Hepatocyte (in vitro differentiated cells): ENCODE measurements at places on chromosomes 11 and 22.
A peak's percentile ranks its signal among the peaks of the same experiment; 100 is the strongest.

GRCh38 chr11:107951155-107951554 lies 22.9 kb downstream of the RAB39A start:
- DNase-seq: no peak

- no peak for DNase-seq
Measured at GRCh38 chr22:37378642-37379058, 48.6 kb downstream of the ELFN2 start.

- DNase-seq: no peak
Measured at GRCh38 chr22:45516163-45516562, 13.5 kb downstream of the FBLN1 start.

- no peak for DNase-seq
Measured at GRCh38 chr11:14331476-14332136, 27.4 kb downstream of the RRAS2 start.

GRCh38 chr11:11502263-11502861 lies 119.4 kb downstream of the GALNT18 start:
- peak; percentile 19 for DNase-seq

DNA sequence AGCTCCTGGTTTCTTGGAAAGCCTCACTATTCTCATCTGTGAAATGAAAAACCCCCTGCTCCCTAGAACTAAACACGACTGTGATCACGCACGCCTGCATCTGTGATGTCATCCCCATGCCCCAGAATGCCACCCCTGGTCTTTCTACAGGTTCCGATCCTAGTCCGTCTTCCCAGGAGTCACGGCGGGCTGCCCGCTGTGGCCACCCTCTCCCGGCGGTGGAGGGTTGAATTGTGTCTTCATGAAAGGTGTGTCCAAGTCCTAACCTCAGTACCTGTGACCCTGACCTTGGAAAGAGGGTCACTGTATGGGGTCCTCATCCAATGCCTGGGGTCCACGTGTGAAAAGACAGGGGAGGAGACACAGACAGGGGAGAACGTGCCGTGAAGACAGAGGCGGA lies 14.4 kb downstream of the OSBPL5 start:
- no peak for DNase-seq

DNA sequence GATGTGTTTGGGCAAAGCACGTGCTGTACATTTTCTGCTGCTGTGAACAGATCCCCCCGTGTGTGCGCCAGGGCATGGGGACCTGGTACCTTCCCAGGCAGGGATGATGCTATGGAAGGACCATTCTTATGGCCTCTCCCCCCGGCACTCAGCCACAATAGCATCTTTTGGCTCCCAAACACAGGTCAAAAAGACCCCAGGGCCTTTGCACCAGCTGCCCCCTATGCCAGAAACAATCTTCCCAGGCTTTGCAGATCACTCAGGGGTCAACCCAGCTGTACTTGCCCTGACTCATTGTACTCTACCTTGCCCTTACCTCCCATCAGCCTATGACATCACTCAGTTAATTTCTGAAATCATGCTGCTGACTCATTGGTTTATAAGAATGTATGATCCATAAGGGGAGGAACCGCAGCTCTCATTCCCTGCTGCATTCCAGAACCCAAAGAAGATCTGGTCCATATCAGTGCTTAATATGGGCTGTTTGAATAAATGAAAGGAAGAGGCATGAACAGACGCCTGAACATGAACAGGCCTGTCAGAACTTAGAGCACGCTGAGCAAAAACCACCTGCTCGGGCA lies 100.7 kb downstream of the CELSR1 start:
- no peak for DNase-seq

DNA sequence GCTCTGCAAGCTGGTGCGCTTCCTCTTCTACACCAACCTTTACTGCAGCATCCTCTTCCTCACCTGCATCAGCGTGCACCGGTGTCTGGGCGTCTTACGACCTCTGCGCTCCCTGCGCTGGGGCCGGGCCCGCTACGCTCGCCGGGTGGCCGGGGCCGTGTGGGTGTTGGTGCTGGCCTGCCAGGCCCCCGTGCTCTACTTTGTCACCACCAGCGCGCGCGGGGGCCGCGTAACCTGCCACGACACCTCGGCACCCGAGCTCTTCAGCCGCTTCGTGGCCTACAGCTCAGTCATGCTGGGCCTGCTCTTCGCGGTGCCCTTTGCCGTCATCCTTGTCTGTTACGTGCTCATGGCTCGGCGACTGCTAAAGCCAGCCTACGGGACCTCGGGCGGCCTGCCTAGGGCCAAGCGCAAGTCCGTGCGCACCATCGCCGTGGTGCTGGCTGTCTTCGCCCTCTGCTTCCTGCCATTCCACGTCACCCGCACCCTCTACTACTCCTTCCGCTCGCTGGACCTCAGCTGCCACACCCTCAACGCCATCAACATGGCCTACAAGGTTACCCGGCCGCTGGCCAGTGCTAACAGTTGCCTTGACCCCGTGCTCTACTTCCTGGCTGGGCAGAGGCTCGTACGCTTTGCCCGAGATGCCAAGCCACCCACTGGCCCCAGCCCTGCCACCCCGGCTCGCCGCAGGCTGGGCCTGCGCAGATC lies 16.5 kb downstream of the P2RY2 start:
- DNase-seq: no peak

- DNase-seq: no peak
Measured at GRCh38 chr11:102110761-102111010, 439 bp downstream of the YAP1 start.

DNA sequence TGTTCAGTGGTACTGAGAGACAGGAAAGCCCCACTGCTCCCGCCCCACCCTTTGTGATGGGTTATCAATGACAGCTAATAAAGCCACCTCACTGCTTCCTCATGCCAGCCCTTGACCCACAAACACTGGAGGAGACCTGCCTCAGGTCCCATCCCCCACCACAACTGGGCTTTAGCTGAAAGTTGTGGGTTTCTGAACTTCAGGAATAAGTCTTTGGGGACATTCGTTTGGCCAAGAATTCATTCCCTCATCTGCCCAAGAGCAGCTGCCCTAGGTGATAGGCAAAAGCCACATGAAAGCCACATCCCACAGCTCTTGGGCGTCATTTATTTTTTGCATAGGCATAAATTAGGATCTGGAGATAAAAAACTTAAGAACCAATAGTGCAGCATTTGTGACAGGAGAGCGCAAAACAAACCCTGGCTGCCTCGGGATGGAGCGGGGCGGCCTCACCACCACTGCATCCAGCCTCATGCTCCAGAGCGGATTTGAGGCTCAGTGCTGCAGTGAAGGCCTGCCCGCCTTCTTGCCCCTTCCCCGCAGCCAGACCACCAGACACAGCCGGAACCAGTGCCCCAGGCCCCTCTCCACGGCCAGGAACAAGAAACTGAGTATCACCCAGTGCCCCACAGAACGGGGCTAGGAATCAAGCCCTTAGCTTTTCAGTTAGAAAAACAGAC lies 21.2 kb downstream of the SUN2 start:
- no peak for DNase-seq

DNA sequence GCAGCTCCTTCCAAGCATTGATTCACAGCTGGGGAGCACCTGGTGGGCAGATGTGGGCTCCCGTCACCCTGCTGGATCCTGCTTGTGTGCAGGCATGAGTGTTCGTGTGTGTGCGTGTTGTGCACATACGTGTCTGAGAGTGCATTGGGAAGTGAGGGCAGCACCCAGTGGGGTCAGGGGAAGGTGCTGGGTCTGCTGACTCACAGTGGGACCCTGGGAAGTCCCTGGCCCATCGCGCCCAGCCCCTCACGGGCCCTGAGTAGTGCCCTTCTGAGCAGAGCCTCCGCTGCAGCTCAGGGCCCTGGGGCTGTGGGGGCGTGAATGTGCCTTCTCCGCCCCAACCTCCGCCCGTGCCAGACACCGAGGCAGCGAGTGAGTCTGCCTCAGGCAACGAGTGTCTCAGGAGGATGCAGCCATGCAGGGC lies 36.8 kb downstream of the WNT11 start:
- no peak for DNase-seq

DNA sequence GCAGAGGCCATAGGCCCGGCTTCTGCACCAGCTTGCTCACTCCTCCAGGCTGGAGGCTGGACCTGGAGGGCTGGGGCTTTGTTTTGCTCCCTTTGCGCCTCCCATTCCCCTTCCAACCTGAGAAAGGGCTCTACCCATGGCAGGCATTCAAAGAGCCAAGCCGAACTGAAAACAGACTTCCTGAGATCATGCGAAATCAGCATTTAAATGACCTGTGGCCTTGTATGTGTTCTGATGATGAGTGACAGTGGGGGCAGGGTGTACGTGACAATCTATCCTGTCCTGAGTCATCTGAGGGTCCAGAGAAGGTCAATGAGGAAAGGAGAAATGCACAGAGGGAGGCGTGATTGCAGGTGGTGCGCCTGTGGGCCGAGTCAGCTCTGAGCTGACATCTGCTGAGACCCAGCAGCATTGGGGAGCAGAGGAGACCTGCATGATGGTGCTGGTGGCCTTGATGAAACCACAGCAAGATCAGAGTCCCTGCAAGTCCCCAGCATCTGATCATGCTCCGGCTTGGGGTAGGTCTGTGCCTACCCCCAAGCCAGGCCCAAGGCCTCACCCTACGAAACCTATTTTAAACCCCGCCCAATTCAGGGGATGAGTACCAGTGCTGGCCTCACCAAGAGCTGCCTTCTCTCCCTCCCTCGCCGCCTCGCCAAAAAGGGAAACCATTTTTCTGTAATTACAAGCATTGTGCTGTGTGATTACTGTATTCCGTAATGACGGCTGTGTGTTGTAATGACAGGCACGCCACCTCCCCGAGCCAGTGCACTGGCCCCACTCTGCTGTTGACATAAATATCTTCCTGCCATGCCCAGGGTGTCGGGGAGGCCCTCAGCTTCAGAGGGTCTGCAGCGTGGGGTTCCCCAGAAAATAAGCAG lies 95.2 kb upstream of the ANO1 start:
- no peak for DNase-seq

DNA sequence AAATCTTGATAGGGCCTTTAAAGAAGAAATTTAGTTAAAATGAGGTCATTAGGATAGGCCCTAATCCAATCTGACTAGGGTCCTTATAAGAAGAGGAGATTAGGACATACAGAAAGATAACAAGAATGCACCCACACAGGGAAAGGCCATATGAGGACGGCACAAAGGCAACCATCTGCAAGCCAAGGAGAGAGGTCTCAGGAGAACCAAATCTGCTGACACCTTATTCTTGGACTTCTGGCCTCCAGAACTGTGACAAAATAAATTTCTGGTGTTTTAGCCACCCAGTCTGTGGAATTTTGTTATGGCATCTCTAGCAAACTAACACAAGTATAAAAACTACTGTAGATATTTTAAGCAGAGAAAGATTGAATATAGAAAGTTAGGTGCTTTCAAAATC lies 28.6 kb downstream of the ADM start:
- no peak for DNase-seq

- DNase-seq: no peak
Measured at GRCh38 chr11:30568931-30569330, 17.2 kb downstream of the MPPED2 start.

DNA sequence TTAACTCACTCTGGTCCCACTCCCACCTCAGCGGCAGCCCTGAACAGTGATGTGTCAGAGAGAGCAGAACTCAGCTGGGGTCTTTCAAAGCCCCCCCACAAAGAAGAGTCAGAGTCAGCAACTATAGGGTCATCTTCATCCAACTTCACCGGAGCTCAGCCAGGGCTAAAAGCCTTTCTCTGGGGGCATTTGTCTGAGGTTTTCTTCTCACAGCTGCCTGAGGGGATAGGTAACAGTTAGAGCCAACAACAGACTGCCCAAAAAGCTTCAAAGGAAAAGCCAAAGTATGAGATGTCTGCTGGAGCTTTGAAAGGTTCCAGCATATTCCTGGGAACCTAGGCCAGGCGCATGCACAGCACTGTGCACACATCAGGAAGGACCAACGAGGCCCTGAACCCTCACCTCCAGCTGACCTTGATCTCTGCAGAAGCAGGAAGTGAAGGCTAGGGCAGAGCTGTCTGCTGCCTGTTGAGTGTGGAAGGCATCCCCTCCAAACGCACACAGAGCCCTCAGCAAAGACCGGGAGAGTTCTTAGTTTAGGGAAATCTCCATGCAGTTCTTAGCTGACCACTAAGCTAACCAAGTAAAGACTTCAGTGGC lies 28.1 kb upstream of the COMT start:
- no peak for DNase-seq

GRCh38 chr11:114775875-114776621 lies 97.7 kb downstream of the NXPE2 start:
- DNase-seq: no peak

DNA sequence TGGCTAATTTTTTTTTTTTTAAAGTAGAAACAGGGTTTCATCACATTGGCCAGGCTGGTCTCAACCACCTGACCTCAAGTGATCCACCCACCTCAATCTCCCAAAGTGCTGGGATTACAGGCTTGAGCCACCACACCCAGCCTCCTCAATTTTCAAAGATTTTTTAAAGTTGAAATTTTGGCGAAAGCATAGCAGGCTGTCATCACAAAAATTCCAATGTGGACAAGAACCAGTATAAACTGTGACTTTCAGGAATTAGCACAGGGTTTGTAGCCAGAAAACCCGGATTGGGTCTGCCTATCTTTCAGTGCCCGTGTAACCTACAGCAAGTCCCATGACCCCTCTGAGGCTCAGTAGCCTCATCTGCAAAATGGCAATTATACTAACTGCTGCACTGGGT lies 80.2 kb downstream of the SGSM3 start:
- no peak for DNase-seq

- no peak for DNase-seq
Measured at GRCh38 chr22:30296833-30297232, 7.5 kb upstream of the CASTOR1 start.

- no peak for DNase-seq
Measured at GRCh38 chr11:122815900-122816299, 22.4 kb upstream of the CRTAM start.

DNA sequence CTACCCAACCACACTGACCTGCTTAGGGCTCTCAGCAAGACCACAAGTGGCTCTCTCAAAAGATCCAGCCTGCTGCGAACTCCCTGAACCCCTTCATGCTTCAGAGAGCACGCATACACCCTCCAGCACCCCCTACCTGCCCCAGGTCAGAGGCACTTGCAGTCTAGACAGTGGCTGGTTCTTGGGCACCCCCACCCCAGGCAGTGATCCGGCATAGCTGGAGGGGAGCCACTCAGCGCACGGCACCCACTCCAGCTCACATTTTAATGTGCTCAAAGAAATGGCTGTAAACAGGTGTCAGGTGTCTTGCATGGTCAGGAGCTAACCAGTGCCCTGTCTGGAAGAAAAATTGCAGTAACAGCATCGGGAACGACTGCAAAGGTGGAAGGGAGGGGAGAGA lies 140.8 kb downstream of the PKNOX2 start:
- DNase-seq: no peak

DNA sequence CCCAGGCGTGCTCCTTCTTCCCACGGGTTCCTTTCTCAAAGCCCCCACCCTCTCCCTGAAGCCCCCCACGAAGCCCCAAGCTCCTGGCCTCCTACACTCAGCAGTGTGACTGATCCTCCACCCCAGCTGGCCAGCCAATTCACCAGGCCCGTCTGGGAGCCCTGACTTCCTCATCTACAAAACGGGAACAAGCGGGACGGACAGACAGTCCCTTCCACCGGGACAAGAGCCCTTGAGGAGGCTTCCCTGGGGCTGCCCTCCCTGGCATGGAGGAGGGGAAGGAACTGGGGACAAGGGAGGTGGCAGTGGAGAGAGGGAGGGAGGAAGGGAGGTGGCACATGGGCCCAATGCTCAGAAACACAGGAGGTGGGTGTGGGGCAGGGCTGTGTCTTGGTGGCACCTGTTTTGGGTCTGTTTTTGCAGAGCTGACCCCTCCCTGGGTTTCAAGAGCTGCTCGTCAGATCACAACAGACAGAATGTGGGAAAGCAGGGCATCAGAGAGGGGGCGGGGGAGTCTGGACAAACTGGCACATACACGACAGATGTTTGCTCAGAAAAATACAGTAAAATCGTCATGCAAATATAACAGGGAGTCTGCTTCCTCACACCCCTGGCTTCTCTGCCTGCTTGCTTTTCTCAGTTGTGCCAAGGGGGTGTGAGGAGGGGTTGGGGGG lies 56.8 kb downstream of the ELFN2 start:
- DNase-seq: no peak
